ENCODE measurements at places on chromosomes 12 and 14.
A peak's percentile ranks its signal among the peaks of the same experiment; 100 is the strongest.

DNA sequence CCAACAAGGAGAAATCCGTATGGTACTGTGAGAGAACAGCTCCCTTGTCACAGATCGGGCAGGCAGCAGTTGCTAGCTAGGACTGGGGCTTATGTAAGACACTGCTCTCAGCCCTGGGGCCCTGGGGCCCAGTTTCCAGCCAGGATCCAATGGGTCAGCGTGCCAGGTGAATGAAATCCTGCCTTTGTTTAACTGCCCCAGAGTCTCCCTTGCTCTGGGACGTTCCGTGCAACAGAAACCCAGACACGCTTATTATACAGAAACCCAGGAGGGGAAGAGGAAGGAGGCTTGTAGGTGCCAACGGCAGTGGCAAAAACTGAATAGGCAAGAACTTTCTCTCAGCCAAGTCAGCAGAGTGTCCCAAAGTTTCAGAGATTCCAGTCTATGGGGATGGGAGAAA is 110.6 kb downstream of the DIO2 start:
- DNase-seq: no peak
- no peak overlapping the region for H3K4me3 ChIP-seq
- H3K36me3 ChIP-seq: no peaks in the 10 kb centered on the region

DNA sequence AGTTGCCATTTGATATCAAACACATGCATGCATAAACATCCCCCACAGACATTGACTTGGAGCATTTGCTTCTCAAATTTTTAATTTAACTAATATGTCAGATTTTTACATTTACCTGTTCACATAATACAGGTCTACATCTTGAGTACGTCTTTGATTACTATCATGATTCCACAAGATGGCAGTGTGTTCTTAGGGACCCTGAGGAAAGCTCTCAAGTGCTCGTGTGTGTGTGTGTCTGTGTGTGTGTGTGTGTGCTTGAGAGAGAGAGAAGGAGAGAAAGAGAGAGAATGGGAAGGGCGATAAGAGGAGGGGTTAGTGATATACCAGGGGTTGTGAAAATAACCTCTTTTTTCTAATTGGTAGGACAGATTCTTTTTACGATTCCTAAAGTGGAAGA is 167.1 kb upstream of the OR4E1 start:
- H3K27ac ChIP-seq: no peak overlapping the region
- DNase-seq: peak; percentile 63
- H3K36me3 ChIP-seq: no peaks in the 10 kb centered on the region

- no peaks in the 10 kb centered on the region for H3K27me3 ChIP-seq
- no peak overlapping the region for H3K27ac ChIP-seq
- DNase-seq: no peak
- no peaks in the 10 kb centered on the region for H3K36me3 ChIP-seq
- H3K4me3 ChIP-seq: no peak overlapping the region
These were observed 430.1 kb downstream of the AEBP2 start for GRCh38 chr12:19869413-19869812.

- no peaks in the 10 kb centered on the region for H3K27me3 ChIP-seq
- no peaks in the 10 kb centered on the region for H3K36me3 ChIP-seq
- no peak overlapping the region for H3K4me3 ChIP-seq
These were observed 59.8 kb upstream of the KRR1 start for GRCh38 chr12:75571204-75571603.

GRCh38 chr14:68337279-68337678 is 455.6 kb downstream of the ZFP36L1 start:
- H3K27me3 ChIP-seq: no peaks in the 10 kb centered on the region
- H3K27ac ChIP-seq: no peak overlapping the region
- H3K36me3 ChIP-seq: no peaks in the 10 kb centered on the region

DNA sequence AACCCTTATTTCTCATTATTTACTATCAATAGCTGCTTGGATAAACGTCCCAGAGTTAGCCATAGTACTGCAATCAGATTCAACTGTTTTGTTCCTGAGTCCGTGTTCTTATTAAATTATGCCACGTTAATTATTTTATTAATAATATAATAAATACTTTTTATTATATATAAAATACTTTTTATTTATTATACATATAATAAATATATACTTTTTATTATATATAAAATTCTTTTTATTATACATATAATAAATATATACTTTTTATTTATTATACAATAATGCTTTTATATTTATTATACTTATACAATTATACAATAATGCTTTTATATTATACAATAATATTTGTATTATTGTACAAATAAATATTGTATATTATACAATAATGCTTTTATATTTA is 11.1 kb downstream of the STRAP start:
- H3K36me3 ChIP-seq: peaks cover 67% of the 10 kb centered on the region
- H3K27ac ChIP-seq: no peak overlapping the region

DNA sequence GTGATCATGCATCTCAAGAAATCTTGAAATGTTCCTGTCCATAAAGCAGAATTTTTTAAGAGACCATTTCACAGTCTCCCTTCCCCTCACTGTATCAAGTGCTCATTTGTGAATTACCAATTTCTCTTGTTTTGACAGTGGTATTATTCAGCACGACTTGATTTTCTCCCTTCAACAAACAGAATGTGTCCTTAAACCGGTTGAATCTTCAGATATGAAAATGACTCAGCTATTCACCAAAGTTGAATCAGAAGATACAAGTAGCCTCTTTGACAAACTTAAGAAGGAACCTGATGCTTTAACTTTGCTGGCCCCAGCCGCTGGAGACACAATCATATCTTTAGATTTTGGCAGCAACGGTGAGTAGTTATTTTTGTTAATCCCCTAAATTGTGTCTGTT is 25.5 kb upstream of the SNAPC1 start:
- H3K4me3 ChIP-seq: no peak overlapping the region
- H3K36me3 ChIP-seq: peaks cover 95% of the 10 kb centered on the region
- no peaks in the 10 kb centered on the region for H3K27me3 ChIP-seq

DNA sequence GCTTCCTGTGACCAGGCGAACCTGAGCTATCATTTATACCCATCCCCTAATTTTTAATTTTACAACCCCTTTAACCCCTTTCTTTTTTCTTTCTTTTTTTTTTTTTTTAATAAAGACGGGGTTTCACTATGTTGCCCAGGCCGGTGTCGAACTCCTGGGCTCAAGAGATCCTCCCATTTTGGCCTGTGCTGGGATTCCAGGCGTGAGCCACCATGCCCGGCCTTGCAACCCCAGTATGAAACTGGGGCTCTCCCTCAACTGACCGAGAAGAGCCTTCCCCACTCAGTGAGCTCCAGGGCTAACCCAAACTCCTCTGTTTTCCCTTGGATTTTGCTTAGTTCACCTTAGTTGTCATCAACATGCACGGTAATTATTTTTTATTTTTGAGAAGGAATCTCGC is 992 bp downstream of the CPSF2 start:
- H3K4me1 ChIP-seq: peaks cover 8% of the 10 kb centered on the region
- no peak for DNase-seq
- H3K36me3 ChIP-seq: peaks cover 35% of the 10 kb centered on the region
- peak overlapping the region; percentile 90 for H3K4me3 ChIP-seq
- peak overlapping the region; percentile 99 for H3K27ac ChIP-seq

DNA sequence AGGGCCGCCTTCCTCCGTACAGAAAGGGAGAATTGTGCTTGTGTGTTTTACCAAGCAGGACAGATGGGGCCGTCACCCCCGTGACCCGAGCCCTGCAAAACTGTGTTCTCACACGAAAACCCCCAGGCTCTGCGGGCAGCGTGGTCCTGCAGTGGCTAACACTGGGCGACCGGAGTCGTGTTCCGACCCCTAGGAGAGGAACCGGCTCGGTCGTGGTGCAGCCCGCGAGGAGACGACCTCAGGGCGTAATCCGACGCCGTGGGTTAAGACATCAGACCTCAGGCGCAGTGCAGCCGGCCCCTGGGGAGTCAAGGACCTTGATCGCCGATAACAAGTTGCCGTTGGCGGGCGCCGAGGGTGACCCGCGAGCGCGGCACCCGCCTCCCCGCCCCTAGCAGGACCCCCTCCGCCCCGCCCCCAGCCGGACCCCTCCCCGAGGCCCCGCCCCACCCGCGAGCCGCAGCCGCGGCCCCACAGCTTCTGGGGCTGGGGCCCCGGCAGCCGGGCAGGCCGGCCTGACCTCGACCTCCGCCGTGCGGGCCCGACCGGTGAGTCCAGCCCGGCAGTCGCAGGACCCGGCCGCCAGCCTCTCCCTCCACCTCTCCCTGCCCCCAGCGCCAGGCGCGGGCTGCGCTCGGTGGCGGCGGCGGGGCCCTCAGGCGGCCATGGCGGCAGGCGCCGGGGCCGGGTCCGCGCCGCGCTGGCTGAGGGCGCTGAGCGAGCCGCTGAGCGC is at the start of gene CHPT1:
Gene CHPT1 (plus strand): TSS at position 444 of the 733 bp plus-strand sequence. CDS start 222 bp downstream, at position 666.
- no peaks in the 10 kb centered on the region for H3K27me3 ChIP-seq
- H3K27ac ChIP-seq: peak within 1 kb of the TSS; percentile 65
- H3K36me3 ChIP-seq: no peaks in the 10 kb centered on the region
- no peaks in the 10 kb centered on the region for H3K4me1 ChIP-seq

Measured in A673 (cell line).